ENCODE measurements at places on chromosomes 6 and 20.

DNA sequence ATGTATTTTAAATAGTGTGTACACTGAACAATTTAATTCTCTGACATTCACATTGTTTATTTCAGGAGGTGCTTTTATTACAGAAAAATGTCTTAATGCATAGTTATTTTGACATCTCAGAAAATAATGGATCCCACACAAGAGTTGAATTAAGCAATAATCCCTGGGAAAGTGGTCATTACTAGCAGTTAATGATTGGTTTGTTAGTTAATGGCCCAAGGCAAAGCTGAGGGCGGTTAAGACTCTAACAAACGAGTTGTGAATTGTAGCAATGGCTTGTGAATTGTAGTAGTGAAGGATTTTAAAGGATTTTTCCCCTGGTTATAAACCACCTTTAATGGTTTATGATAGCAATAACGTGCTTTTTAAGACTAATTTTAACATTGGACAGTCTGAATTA lies 1316.0 kb upstream of the GJE1 start:
- H3K27me3 ChIP-seq = no peaks in the 10 kb centered on the region
- no peaks in the 10 kb centered on the region for H3K36me3 ChIP-seq
- no peak for DNase-seq
- no peak overlapping the region for H3K27ac ChIP-seq
- H3K4me1 ChIP-seq = no peaks in the 10 kb centered on the region

DNA sequence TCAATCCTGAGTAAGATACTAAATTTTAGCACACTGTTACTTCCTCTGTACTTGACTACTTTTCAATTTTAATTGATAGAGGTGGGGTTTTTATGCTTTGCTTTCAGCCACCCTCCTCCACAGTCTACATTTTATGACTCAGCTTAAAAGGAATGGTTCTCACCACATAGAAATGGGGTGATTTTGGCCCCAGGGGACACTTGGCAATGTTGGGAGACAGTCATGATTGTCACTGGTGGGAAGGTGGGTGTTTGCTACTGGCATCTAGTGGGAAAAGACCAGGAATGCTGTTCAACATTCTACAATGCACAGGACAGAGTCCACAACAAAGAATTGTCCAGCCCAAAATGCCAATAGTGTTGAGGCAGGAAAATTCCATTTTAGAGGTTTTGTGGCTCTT lies 71.3 kb downstream of the PCSK2 start:
- H3K27ac ChIP-seq = no peak overlapping the region
- H3K27me3 ChIP-seq = no peaks in the 10 kb centered on the region
- no peak overlapping the region for H3K4me3 ChIP-seq
- no peaks in the 10 kb centered on the region for H3K36me3 ChIP-seq
- no peaks in the 10 kb centered on the region for H3K4me1 ChIP-seq

DNA sequence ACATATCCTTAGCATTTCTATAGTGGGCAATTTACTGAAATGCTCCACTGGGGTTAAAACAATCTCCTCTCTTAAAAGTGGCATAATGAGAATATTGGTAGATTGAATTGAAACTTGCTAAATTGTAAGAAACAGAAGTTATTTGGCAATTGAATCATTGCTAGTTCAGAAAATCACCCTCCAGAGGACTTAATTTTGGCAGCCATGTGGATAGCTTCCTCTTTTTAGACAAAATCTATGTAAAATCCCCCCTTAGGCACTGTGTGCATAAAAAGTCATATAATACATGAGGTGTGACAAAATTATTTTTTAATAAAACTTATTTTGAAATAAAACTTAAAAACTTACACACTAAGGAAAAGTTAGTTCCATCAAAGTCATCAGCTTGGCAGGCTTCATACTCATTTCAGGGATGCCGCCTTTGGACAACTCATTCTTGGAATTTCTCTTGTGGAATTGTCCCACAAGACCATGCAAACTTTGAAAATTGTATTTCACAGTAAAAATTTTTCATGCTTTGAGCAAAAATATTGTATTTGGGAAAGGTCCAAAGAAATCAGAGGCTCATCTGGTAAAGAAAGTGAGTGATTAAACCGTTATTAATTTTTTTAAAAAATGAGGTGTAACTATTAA lies 473.0 kb downstream of the BCKDHB start:
- H3K27me3 ChIP-seq = no peaks in the 10 kb centered on the region
- no peak overlapping the region for H3K4me3 ChIP-seq
- H3K27ac ChIP-seq = no peak overlapping the region
- H3K36me3 ChIP-seq = no peaks in the 10 kb centered on the region

DNA sequence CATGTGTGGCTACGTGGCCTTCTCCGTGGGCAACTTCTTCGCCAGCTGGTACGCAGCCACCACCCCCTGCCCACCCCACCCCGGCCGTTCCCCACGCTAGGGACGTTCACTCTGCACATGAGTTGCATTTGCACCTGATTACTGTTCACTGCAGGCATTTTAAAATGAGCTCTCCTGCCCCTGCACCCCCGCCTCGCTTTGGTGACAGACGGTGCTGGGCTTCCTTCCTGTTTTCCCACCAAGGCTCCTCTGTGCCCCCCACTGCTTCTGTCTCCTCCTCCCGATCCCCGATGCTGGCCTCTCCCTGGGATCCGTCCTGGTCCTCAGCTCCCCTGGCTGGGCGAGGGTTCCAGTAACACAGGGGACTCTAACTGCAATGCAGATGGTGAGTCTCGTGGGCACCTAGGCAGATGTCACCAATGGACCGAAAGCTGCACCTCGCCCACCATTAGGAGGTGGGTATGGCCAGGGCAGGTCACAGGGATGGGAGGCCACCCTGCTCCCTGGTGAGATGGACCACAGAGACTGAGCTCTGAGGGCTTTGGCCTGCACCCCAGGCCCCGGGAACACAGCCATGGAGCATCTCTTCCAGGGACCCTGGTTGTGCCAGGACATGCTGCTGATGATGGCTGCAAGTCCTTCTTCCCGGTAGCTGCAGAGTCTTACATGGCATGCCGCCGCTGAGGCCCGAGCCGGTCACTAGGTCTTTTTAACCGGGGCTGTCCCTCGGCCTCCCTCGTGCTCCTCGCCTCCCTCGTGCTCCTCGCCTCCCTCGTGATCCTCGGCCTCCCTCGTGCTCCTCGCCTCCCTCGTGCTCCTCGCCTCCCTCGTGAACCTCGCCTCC lies 3.8 kb downstream of the UNC93A start:
- H3K27ac ChIP-seq = no peak overlapping the region
- H3K27me3 ChIP-seq = peaks cover 5% of the 10 kb centered on the region
- H3K36me3 ChIP-seq = no peaks in the 10 kb centered on the region

- H3K27ac ChIP-seq = no peak within 1 kb of the TSS
- no peak within 1 kb of the TSS for H3K4me3 ChIP-seq
- DNase-seq = peak; percentile 49
These were observed at the start of gene NR2E1 for GRCh38 chr6:108165714-108166663. NR2E1 (plus strand) TSS chr6:108166022; CDS start chr6:108166766, 744 bp downstream.

GRCh38 chr20:50017576-50018248 lies 34.9 kb downstream of the SNAI1 start:
- H3K27me3 ChIP-seq = no peaks in the 10 kb centered on the region
- H3K4me1 ChIP-seq = peaks cover 3% of the 10 kb centered on the region
- no peak for DNase-seq
- H3K36me3 ChIP-seq = no peaks in the 10 kb centered on the region
- H3K4me3 ChIP-seq = no peak overlapping the region

DNA sequence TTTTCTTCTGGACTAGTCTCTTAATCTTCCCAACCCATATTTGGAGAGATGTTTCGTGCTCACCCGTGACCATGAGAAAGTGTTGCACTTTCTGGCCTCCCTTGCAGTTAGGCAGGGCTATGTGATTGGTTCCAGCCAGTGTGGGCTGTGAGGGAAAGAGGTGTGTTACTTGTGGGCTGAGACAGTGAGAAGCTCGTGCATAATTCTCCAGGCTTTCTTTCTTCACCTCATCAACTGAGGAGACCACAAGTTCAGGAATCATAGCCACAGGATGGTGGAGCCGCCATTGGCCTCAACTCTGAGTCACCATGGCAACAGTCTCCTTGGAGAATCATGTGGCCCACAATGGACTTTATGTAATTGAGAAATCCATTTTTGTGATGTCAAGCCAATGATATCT lies 57.5 kb upstream of the FUCA2 start:
- H3K4me1 ChIP-seq = no peaks in the 10 kb centered on the region
- no peak for DNase-seq
- no peak overlapping the region for H3K4me3 ChIP-seq
- H3K27me3 ChIP-seq = no peaks in the 10 kb centered on the region
- no peak overlapping the region for H3K27ac ChIP-seq

DNA sequence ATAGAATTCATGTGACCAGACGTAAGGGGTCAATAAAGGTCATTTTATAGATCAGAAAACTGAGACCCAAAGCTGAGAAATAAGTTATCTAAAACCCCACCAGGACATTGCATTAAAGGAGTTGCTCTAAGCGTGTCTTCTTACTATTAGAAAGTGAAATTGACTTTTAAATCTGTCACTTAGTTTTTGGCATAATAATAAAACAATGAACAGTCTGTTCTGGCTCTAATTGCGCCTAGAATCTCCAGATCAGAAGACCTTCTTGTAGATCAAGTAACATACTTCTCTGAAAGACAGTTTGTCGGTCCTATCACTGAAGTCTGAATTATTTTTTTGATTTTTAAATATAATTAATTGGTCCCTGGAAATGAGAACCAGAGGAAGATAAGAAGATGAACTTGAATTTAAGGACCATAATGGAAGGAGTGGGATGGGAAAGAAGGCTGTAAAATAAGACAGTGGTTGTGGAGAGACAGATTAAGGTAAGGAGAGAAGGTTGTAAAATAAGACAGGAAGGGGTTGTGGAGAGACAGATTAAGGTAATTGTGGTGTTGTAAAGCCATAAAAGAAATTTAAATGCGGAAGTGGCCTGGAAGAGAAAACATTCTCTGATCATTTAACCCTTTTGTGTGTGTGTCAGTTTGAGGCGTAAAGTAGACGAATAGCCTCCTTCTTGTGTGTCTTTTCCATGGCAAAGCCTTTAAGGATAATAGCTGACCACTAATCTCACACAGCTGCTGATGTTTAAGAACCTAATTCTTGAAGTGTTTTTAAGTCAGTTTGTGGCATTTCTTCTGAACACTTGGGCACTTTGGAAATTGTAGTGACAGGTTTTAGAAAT lies 20.1 kb downstream of the TOP1 start:
- DNase-seq = peak; percentile 27
- H3K4me3 ChIP-seq = peak overlapping the region; percentile 48
- H3K27ac ChIP-seq = peak overlapping the region; percentile 3
- H3K4me1 ChIP-seq = peaks cover 61% of the 10 kb centered on the region

GRCh38 chr6:15331629-15332251 lies 85.9 kb downstream of the JARID2 start:
- H3K27ac ChIP-seq = no peak overlapping the region
- no peaks in the 10 kb centered on the region for H3K36me3 ChIP-seq
- H3K4me3 ChIP-seq = no peak overlapping the region
- DNase-seq = no peak
- H3K27me3 ChIP-seq = no peaks in the 10 kb centered on the region
- H3K4me1 ChIP-seq = peaks cover 66% of the 10 kb centered on the region

DNA sequence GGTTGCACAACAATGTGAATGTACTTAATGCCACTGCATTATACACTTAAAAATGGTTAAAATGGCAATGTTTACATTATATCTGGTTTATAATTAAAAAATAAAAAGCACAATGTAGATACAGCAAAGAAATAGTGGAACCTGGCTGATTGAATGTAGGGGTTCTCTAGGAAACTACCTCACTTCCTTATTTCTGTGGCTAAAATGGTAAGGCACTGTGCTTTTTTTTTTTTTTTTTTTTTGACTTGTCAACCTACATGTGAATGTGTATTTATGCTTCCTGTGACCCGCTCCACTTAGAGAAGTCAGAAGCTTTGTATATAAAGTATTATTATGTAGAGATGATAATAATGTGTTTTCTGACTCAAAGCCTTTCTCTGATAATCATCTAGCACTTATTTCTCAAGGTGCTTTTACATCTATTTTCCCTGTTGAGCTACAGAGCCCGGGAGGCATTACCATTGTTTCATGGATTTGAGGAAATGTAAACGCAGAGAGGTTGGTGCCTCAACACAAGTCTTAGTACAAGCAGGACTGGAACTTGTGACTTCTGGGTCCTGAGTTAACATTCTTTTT lies 55.0 kb downstream of the SOX4 start:
- peak; percentile 29 for DNase-seq
- no peaks in the 10 kb centered on the region for H3K27me3 ChIP-seq
- H3K4me1 ChIP-seq = peaks cover 5% of the 10 kb centered on the region
- no peak overlapping the region for H3K27ac ChIP-seq
- H3K4me3 ChIP-seq = no peak overlapping the region

GRCh38 chr6:32668226-32668747 lies 1.8 kb upstream of the HLA-DQB1 start:
- peak; percentile 92 for DNase-seq
- H3K27ac ChIP-seq = peak overlapping the region; percentile 99
- H3K4me3 ChIP-seq = peak overlapping the region; percentile 91

DNA sequence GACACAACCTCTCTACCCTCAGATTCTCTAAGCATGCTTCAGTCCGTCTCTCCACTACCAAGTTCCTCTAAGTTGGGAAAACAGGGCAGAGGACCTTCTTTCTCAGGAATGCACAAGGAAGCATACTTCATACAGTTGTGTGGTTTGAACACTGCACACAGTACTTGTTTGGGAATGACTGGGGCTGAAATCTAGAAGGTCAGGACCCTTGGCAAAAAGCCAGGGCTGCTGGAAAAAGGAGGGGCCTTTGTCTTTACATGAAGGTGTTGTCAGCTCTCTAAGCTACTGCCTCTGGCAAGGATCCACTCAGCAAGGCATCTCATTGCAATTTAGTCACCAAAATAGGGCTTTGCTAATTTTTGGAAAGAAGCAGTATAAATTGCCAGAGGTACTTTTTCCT lies 20.7 kb upstream of the HEY2 start:
- DNase-seq = no peak
- no peak overlapping the region for H3K4me3 ChIP-seq
- H3K36me3 ChIP-seq = no peaks in the 10 kb centered on the region
- H3K27me3 ChIP-seq = peaks cover 6% of the 10 kb centered on the region
- no peaks in the 10 kb centered on the region for H3K4me1 ChIP-seq
- no peak overlapping the region for H3K27ac ChIP-seq

DNA sequence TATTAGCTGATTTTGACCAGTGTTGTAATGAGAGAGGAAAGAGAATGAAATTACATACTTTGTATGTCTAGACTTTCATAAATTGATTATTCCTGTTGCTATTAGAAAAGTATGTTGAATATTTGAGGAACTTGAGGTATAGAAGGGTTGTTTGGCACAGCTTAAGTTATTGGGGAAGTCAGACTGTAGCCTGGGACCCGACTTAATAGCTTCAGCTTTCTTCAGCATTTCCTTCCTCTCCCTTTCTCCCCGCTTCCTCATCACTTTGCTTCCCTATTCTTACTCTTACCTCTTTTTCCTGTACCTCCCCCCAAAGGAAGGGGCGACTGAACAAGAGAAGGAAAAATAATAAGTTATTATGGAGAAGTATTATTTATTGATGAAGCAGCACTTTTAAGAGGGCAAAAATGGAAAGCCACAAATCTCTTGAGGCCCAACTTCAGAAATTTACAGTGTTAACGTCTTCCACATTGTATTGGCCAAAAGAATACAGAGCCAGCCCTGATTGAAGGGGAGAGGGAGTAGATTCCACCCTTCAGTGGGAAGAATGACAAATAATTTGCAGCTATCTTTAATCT lies 7.4 kb downstream of the SENP6 start:
- no peak overlapping the region for H3K4me3 ChIP-seq
- peak; percentile 52 for DNase-seq
- peaks cover 62% of the 10 kb centered on the region for H3K4me1 ChIP-seq
- H3K36me3 ChIP-seq = no peaks in the 10 kb centered on the region
